Activated CD8-positive, alpha-beta T cell treated with anti-CD3 and anti-CD28 coated beads, Interleukin-2, amount 10 ng/mL, durations not matched to agents 7 days and 5 days (primary cell): ENCODE measurements at places on chromosomes 3 and 15.

DNA sequence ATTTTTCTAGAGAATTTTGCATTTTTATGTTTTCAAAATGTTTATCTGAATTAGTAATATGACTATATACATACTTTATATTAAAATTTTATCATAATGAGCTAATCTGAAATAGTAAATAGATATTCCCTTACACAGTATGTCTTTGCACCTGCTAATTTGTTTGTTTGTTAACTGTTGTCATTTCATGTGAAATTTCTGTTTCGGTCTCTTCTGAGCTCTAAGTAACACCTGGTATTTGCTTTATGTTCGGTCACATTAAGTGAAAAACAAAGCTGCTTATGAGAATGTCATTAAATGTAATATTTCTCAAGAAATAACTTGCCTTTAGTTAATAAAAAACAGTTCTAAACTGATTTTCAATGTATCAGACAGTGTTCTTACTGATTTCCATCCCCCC lies 61.1 kb downstream of the FNDC3B start:
- DNase-seq, result no peak

DNA sequence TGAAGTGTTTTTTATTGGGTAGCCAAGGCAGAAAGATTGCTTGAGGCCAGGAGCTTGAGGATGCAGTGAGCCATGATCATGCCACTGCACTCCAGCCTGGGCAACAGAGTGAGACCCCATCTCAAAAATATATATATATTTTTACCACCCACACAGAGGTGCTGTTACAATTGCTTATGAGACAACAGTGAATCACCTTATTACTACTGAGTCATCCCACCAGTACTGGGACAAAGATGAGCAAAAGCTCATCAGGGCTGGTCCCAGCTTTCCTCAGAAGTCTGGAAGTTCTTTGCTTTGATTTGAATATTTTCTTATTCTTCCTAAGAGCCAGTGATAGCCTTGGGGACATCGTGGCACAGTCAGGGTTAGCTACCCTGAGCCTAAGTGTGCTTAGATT lies 207.7 kb downstream of the SOX2 start:
- no peak for DNase-seq

- no peak for DNase-seq
Measured at GRCh38 chr3:42711491-42712343, 9.1 kb upstream of the HHATL start.

- no peak for DNase-seq
Measured at GRCh38 chr15:59200560-59200959, 6.1 kb upstream of the LDHAL6B start.
